ENCODE measurements at places on chromosomes 12 and 14.

- no peak for DNase-seq
These were observed 1815.8 kb upstream of the FLRT2 start for GRCh38 chr14:83714151-83714550.

DNA sequence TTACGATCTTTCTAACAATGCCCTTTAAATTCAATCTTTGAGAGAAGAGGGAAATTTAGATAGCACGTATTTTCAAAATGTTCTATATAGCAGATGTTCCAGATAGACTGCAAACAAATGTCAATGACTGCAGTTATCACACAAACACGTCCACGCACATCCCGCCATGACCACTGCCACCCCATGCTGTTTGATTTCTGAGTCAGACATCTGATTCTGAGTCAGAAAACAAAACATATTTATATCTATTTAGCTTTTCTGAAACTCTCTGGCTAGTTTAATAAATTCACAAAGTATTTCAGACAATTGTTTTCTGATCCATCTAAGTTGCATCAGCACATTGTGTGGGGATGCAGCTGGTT lies 105.9 kb upstream of the BCAT1 start:
- DNase-seq: peak; percentile 37

DNA sequence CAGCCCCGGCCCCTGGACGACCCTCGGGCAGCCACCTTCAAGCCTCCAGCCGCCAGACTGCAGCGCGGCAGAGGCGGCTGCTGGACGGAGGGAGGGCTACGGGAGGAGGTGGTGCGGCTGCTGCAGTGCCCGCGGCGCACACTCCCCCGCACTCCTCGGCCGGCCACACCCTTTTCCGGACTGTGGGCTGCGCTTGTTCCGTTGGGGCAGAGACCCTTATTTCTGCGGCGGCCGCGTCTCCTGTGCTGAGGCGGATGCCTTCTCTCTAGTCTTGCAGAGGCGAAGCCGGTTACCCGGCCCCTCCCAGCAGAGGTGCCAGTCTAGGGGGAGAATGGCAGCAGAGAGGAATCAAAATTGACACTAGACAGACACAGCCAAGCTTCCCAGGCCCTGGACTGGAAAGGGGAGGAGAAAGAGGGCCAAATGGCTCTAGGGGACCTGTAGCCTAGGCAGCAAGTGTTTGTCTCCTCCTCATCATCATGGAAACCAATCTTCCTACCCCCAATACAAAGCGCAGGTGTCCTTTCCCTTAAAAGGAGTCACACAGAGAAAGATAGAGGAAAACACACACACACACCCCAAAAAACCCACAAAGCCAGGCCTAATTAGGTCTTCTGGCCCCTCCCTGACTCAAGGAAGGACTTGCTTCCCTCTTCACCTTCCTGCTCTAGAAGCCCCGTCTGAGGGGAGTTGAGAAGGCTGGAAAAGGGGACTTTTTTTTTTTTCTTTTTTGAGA lies 1.3 kb downstream of the ESYT1 start:
- DNase-seq: peak; percentile 73

GRCh38 chr14:54252072-54252730 lies 144.6 kb upstream of the CDKN3 start:
- DNase-seq: no peak

GRCh38 chr14:85421186-85421877 lies 108.6 kb upstream of the FLRT2 start:
- DNase-seq: no peak

DNA sequence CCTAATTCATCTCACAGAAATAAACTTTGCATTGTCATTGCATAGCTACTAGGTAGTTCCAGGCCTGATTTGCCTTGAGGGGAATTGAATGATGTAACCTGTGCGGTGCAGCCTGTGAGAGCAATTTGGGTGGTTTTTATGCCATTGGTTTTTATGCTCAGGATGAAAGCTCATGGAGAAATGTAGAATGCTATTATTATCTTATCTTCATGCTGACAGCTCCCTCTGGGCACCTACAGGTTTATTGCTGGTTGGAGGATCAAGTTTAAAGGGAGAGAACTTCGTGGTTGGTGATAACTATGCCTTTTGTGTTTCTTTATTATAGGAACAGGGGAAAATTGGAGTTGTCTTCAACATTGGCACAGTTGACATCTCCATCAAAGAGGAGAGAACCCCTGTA lies 547.9 kb downstream of the DIO2 start:
- DNase-seq: no peak

DNA sequence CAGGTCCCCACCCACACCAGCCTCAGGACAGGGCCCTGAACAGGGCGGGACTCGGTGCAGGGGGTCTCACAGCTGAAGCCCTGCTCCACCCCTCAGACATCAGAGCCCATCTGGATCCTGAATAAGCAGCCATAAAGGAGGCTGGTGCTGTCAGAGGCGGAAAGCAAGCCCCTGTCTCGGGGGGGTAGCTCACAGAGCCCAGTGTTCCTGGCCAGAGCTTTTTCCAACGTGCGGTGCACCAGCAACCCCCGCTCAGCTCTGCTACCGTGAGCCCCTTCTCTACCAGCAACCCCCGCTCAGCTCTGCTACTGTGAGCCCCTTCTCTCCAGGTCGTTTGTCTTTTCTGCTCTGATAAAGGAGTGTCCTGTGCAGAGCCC lies 136.5 kb upstream of the SFSWAP start:
- DNase-seq: no peak

DNA sequence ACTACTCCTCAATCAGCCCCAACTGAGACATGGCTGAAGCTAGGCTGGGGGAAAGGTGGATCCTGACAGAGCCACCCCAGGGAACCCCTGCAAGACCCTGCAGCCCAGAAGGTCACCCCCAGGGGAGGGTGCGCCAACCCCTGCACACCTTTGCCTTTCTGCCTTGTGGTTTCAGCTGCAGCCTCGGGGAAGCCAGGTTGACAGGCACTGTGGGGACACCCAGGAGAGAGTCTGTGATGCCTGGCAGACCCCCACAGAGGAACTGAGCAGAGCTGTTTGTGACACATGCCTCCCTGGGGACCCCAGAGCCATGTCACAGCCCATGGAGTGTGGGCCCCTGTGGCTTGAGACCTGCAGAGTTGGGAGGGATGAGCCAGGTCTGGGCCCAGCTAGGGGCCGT lies 11.8 kb upstream of the HHIPL1 start:
- no peak for DNase-seq

DNA sequence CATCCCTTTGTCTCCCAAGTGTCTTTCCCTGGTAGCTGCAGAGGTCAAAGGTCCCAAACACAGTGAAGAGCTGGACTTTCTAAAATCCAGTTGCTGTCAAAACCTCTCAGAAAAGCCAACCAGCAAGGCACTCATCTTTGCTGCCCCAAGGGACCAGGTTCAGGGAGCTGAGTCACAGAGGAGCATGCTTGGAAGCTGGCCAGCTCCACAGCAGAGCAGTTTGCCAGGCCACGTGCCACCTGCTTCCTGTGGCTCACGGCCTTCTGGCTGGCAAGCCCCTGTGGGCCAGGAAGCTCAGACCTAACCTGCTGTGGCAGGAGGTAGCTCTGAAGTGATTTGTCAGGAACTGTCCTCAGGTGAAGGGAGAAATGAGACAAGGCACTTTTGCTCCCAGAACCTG lies 3.6 kb downstream of the ISCU start:
- peak; percentile 57 for DNase-seq

GRCh38 chr12:95733141-95733825 lies 57.3 kb downstream of the NTN4 start:
- no peak for DNase-seq

- DNase-seq: no peak
These were observed 18.7 kb upstream of the TAS2R14 start for GRCh38 chr12:10957741-10958140.

GRCh38 chr12:863285-863684 lies 86.2 kb downstream of the RAD52 start:
- no peak for DNase-seq

- no peak for DNase-seq
These were observed 35.9 kb upstream of the CLIP1 start for GRCh38 chr12:122458105-122459035.

DNA sequence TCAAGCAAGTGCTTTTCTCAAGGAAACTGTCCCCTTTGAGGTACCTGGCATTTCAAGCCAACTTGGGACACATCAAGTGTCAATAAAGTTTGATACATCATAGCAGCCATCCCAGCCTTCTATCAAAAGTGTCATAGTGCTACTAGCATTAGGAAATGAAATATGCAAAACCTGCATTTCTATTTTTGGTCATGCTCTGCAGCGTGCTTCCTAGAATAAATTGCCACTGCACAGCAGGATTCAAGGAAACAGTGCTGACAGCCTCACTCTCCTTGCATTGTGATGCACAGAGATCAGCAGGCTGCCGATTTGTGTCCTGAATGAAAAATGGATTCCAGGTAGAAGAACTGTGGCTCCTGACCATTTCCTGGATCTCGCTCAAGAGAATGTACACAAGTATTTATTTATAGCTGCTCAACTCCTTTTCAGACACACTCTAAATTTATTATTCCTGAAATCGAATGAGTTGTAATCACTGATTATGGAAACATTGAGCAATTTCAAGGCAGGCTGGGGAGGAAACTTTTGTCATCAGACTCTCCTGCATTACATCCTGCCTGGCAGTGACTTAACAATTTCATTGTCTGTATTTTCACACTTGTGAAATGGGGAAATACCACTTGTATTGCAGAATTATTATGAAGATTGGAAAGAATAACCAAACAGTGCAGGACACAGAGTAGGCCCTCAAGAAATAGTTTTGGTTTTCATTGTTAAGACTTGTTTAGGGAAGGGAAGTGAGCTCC lies 120.9 kb downstream of the SLC38A6 start:
- no peak for DNase-seq

DNA sequence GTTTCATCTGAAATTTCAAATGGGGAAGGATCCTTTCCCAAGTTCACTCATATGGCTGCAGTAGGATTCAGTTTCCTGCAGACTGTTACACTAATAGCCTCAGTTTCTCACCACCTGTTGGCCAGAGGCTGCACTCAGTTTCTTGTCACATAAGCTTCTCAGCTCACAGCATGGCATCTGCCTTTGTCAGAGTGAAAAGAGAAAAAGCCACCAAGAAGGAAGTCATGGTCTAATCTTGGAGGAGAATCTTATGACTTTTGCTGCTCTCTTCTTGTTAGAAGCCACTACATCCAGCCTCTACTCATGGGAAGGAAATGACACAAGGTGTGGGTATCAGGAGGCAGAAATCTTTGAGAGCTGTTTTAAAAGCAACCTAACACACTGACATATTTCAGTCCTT lies 39.4 kb upstream of the BTG1 start:
- DNase-seq: no peak

GRCh38 chr14:44701563-44702263 lies 194.6 kb upstream of the FSCB start:
- no peak for DNase-seq

- DNase-seq: no peak
These were observed 650 bp downstream of the LLPH start for GRCh38 chr12:66129934-66130266.

DNA sequence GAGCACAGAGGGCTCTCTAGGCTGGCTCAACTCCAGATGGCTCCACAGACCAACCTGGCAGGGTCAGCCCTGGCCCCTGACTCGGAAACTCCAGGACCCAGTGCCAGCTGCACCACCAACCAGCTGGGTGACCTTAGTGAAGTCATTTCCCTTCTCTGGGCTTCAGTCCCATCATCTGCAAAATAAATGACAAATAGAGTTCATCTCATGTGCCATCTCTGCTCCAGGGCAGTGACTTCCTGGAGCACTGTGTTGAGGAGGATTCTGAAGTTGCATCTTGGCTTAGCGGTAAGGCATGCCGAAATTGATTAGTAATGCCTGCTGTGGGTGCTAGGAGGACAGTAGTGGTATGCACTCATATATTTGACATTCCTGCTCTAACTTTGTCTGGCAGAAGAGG lies 31.5 kb downstream of the DTX1 start:
- DNase-seq: no peak

GRCh38 chr12:673849-674248 lies 10.6 kb upstream of the NINJ2 start:
- DNase-seq: no peak

DNA sequence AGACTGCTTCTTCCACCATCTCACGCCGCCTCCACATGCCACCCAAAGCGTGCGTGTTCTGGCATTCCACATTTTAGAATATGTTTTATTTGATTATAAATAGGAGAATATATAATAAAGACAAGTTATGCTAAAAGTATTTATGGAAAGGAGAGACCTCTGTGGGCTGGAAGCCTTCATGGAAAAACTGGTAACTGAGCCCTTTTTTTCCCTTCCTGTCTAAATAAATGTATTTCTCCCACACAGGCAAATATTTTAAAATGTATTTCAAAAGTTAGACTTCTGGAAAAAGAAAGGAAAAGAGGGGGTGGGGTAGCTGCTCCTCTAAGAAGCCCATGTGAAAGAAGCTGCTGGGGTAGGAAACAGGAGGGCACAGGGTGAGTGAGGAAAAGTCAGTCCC lies 16.1 kb upstream of the NR4A1 start:
- DNase-seq: no peak

DNA sequence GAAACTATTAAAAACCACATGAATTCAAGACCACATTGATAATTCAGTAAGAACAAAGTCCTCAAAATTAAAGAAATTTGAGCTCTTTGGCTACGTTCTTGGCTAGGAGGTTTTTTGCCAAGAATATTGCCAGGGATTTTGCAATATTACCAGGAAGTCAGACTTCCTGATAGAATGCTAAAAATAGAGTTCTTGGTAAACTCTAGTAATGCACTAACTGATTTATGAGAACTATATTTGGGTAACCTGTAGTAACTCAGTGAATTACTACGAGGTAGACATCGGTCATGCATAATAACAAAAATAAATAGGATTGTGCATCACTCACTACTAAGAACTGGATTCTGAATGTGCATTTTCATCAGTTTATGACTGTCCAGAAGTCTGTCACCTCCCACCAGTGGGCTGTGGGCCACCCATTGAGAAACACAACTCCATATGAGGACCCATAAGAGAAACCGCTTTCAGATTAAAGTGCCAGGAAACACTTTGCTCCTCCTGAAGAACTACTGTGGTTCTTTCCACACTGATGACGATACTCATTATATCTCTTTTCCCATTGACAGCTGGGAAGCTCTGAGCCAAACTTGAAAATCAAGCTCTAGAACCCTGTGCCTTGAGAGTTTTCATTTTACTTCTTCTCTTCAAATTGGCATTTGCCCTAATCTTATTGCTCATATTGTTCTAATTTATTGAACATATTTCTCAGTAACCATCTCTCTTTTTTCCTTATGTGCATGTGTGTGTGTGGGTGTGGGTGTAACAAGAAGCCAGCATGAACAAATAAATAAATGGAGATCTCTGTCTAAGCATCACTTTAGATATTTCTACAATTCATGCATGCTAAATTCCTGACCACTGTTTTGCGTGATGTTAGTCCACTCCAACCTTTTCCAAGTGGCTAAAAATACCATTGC lies 116.6 kb downstream of the BCL11B start:
- no peak for DNase-seq

DNA sequence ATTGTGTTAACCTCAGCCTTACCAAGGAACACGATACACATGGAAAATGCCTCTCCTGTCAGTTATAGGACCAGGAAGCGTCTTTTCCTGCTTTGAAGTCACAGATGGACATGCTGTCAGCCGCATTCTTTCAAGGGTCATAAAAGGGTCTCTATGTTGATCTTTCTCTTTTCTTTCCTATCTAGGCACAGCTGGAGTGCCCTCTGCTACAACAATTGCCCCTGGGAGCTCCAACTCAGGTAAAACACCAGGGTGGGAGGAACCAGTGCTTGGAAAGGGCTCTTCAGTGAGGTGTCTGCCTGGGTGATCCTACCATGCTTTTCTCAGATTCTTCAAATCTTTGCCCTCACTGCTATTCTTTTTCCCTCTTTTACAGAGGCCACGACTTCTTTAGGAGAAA lies 157.4 kb upstream of the CNTN1 start:
- no peak for DNase-seq
